RPMI7951 (cell line): ENCODE measurements at places on chromosomes 11 and 22.

DNA sequence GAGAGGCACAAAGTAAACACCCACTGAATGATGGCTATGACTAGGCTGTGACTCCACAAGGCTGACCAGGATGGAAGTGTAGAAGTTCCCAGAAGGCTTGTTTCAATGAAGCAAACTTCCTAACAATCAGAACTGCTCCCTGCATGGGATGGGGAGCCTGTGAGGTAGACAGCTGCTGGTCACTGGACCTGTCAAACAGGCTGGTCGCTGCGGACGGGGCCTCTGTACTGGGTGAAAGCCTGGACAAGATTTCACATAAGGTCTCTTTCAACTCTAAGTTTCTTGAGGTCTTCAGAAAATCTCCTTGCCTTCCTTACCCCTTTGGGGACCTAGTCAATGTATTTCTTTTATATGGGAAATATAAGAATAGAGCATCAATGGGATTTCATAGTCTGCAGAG lies 438.2 kb downstream of the BUD13 start:
- DNase-seq, result no peak

GRCh38 chr11:85886089-85887056 lies 31.2 kb downstream of the CCDC83 start:
- DNase-seq, result no peak

GRCh38 chr22:37047006-37047405 lies 4.5 kb upstream of the KCTD17 start:
- DNase-seq, result no peak

- peak; percentile 73 for DNase-seq
These were observed 77.4 kb upstream of the WNT7B start for GRCh38 chr22:46054091-46055073.

DNA sequence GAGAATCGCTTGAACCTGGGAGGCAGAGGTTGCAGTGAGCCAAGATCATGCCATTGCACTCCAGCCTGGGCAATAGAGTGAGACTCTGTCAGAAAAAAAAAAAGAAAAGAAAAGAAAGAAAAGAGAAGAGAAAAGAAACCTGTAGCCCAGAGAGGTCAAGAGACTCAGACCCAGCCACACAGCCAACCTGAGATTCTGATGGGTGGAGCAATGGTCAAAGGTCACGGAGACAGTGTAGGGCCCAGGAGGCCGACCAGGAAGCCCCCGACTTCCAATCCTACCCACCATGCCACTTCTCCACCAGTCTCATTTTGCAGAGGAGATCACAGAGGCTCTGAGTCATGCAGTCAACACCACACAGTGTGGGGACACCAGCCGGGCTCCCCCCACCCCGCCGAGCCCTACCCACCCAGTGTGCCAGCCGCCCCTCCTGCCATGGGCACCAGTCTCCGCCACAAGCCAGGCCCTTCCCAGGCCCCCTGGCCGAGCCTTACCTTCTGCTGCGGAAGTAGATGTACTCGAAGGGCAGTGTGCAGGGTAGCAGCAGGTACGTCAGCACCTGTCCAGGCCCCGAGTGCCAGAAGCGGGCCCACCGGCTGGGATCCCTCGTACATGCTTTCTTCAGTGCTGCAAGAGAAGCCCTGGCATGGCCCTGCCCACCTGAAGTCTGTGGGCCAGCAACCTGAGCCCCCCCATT lies 7.9 kb downstream of the PNPLA5 start:
- no peak for DNase-seq

GRCh38 chr11:2927121-2927800 lies 2.0 kb downstream of the PHLDA2 start:
- DNase-seq, result no peak

DNA sequence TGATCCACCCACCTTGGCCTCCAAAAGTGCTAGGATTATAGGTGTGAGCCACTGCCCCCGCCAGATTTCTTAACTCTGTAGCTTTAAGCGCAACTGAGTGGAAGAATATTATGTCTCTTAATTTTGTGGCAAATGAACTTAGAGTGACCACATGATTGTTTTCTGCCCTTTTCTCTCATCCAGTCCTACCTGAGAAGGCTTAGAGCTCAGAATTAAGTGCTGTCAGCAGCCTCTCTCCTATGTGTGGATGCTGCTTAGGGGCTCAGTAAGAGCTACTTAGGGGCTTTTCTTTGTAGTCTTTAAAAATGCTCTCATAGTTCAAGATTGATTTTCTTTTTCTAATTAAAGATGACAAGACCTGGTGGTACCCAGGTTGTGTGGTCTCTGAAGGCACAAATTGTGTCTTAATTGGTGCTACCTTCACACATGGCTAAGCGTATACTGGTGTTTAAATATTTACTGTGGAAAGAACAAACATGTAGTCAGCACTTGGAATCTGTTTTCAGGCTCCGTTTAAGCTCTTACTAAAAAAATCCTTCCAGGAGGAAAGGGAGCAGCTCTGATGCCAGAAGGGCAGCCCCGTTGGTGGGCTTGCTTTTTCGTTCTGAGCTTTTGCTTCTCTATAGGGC lies 59.3 kb downstream of the DEPDC5 start:
- no peak for DNase-seq

DNA sequence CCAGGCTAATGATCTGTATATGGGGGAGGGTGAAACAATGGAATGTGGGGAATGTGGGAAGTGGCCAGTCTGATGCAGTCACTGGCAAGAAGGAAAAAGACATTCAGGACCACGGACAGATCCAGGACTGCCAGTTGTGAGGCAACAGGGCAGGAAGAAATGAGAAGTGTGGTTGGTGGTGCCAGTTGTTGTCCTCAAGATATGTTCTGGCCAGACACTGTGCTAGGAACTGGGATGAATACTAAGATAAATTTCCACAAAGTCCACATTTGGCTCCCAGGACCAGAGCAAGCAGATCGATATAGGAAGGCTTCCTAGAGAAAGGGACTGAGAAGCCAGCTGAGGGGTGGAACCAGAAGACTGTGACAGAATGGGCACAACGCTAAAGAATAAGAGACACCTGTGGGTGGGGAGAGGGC lies 6.8 kb upstream of the TPBGL start:
- peak; percentile 57 for DNase-seq

DNA sequence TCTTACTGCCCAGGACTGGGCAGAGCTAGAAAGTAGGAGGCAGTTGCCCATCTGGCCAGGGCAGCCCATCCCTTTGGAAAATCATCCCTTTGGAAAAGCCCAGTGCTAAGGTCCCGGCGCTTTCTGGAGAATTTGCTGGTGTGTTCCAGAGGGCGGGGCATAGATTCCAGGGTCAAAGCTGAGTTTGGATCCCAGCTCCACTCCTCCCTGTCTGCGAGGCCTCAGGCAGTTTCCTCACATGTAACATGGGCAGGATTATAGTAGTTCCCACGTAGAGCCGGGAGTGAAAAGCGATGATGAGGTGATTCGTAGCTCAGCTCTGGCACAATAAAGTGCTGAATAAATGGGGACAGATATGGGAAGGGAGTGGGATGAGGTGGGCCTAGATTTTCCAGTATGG lies 31.4 kb upstream of the LRRC10B start:
- no peak for DNase-seq

DNA sequence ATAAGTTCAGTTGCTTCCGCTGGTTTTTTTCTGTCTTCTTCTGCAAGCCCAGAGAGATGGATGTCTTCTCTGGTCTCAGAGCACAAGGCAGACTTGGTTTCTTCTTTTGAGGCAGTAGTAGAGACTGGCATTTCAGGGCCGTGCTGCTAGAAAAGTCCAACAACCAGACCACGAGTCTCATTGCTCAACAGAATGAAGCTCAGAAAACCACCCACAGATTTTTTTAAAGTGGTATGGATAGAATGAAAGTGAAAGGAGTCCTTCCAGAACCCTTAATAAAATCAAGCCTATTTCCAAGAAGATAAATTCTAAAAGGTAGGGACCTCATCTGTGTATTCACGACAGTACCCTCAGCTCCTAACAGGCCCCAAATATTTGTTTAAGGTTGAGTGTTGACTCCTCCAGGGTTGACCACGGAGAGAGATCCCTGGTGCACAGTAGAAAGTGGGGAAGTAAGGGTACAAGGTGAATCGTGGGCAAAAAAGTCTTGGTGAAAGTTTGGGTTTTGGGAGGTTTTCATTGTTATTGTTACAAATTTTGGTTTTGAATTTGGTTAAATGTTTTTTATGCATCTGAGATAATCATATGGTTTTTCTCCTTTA lies 43.6 kb upstream of the DDX6 start:
- peak; percentile 31 for DNase-seq

GRCh38 chr11:8107642-8108041 lies 26.6 kb downstream of the TUB start:
- no peak for DNase-seq

DNA sequence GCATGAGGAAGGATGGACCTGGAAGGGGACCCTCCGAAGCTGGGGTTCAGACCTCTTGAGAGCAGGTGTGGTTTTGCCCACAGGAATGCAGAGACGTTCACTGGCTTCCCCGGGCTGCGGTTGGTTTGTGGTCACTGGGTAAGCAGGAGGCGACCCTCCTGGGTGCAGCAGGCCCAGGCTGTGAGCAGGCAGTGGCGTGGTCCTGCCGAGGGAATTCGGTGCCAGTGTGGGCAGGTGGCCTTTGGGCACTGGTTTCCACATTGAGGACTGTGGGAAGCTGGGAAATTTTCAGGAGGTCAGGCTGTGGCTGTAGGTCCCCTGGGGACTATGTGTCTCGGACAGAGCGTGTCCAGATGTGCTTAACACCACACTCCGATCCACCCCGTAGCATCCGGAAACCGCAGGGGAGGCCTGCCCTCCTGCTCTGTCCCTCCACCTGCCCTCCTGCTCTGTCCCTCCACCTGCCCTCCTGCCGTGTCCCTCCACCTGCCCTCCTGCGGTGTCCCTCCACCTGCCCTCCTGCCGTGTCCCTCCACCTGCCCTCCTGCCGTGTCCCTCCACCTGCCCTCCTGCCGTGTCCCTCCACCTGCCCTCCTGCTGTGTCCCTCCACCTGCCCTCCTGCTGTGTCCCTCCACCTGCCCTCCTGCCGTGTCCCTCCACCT lies 27.5 kb downstream of the TPCN2 start:
- peak; percentile 80 for DNase-seq

- DNase-seq, result no peak
These were observed 190.6 kb upstream of the NTM start for GRCh38 chr11:131179836-131180235.

- peak; percentile 44 for DNase-seq
These were observed at the start of gene DNAJB13 for GRCh38 chr11:73950869-73951710. Gene DNAJB13, plus strand, starts transcription at chr11:73951026. Its CDS starts 44 bp downstream, at chr11:73951070.

DNA sequence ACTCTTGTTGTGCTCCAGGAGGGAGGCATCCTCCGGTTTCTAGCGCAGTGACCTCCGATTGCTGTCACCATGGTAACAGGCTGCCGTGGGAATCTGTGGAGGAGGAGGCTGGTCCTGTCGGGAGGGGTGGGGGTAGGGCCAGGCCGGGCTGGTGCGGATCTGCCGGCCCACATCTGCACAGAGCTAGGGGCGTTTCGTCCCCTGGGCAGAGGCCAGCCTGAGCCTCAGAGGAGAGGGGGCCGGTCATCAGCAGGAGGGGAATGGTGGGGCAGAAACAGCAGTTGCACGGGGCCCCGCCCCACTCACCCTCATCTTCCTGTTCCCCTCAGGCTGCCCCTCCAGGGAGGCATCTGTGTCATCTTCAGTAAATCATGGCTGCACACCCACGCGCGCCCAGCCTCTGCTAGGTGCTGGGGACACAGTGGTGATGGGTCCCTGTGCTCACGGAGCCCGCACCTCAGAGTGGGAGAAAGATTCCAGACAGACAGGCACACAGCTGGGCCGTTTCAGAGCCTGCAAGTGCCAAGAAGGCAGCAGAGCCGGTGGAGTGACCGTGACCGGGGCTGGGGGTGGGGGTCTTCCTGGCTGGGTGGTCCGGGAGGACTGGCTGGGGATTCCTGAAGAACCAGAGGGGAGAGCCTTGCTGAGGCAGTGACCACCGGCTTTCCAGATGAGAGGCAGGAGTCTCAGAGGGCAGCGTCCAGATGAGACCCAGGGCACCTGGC lies 120.5 kb downstream of the CACNA1I start:
- DNase-seq, result no peak

GRCh38 chr11:133711545-133711944 lies 133.8 kb downstream of the SPATA19 start:
- no peak for DNase-seq

GRCh38 chr11:131373095-131373725 lies 2.8 kb downstream of the NTM start:
- DNase-seq, result no peak

DNA sequence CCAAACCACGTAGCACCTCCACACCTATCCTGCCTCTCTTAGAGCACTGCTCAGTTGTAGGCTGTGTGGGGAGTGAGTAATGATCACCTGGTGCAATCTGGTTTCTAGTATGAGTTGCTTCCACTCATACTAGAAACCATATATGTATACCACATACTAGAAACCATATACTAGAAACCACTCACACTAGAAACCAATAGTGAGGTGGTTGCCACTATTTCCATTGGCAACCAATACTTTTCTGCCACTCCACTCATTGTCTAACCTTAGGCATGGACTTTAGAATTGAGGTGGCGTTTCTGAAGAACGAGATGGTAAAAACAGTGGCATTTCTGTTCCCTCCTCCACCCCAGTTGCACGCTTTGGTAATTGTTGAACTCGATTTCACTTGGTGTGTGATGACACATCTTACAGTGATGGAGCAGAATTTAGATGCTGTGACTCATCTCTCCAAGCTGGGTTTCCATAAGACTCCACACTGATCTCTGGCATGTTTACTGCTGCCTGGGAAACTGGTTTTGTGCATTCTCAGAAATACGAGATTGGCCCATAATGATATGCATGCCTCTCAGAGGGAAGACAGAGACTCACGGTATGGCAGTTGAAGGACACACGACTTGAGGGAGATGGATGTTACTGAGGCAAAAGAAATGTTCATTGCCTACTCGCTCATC lies 82.9 kb downstream of the KIRREL3 start:
- peak; percentile 96 for DNase-seq

DNA sequence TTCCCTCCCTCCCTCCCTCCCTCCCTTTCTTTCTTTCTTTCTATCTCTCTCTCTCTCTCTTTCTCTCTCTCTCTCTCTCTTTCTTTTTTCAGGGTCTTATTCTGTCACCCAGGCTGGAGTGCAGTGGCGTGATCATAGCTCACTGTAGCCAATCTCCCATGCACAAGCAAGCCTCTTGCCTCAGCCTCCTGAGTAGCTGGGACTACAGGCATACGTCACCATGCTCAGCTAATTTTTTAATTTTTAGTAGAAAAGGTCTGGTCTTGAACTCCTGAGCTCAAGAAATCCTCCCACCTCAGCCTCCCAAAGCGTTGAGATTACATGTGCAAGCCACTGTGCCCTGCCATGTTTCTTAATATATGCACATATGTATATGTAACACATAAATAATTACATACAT lies 19.0 kb downstream of the TSKU start:
- no peak for DNase-seq

DNA sequence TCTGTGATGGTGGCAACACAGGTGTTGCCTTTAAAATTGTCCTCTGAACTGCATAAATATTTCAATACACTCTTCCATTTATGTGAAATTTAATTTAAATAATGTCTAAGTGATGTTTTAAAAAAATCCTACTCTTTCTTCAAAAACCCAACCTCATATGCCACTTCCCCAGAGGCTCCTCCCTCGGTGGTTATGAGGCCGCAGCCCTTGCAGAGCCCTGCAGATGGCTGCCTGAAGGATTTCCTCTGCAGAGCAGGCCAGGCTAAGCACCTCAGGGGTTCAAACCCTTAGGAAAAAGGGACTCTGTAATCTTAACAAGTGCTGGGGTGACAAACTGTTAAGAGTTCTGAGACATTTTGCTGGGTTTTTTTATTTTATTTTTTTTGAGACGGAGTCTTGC lies 25.2 kb downstream of the MORC2 start:
- DNase-seq, result no peak

GRCh38 chr22:37999236-37999635 lies 14.9 kb upstream of the SOX10 start:
- no peak for DNase-seq
